Esophagus mucosa (tissue), 1 donor: ENCODE measurements at places on chromosomes 12 and 14. TPM values are rescaled to one million over a fixed set of nuclear protein-coding genes. Genes with fewer than 3 reads are reported as not detected.

NGB gene
- not detected for total RNA-seq

C14orf39 gene
- total RNA-seq: not detected

KRT86 gene
- not detected for total RNA-seq

CLECL1 gene
- total RNA-seq: not detected

POTEG gene
- total RNA-seq: not detected

KCNK10 gene
- total RNA-seq: 3.9 TPM

P2RX7 gene
- 4.1 TPM for total RNA-seq

KIF5A gene
- 0.16 TPM for total RNA-seq

DNA sequence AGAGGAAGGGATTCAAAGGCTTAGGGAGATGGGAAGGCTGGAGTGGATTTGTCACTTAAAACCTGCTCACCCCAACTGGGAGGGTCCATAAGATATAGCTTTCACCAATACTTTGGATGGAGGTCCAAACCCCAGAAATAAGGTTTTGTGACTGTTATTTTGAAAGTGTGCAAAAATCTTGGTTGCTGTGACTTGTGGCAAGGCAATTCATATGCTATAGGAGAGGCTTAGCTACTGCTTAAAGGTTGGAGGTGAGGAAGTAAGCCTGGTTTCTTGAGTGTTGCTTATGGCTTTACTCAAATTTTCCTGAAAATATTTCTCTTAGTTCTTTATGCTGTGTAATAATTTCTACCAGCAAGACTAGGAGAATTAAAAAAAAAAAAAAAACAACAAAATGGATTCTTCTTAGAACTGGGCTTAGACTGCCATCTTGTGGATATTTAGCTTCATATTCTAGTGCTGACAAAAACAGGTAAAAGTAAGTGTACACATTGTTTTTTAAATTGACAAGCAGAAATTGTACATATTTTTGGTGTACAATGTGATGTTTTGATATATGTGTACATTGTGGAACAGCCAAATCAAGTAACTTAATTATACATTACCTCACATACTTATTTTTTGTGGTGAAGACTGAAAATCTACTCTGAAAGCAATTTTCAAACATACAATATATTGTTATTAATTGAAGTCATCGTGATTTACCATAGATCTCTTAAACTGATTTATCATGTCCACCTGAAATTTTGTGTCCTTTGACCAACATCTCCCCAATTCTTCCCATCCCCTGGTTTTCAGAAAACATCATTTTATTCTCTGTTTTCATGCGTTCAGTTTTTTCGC is 23.0 kb downstream of the PDE6H start:
- ATAC-seq: peak; percentile 57

GRCh38 chr14:77133720-77134338 is 7.8 kb downstream of the ZDHHC22 start:
- ATAC-seq: peak; percentile 76

DNA sequence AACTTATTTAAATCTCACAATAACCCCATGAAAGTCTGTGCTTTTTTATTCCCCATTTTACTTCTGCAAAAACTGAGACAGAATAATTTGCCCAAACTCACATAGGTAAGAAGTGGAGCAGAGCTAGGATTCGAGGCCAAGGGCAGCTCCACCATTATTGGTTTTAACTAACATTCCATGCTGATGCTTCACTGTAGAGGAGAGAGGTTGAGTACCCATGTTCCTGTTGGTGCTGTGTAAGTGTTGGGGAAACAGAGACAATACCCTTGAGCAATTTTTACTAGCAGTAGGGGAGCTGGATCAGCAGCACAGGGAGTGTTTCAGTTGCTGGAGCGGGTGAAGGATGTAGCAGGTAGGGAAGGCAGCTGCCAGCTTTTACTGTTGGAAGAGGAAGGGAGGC is 21.1 kb downstream of the RASSF8 start:
- ATAC-seq: no peak

DNA sequence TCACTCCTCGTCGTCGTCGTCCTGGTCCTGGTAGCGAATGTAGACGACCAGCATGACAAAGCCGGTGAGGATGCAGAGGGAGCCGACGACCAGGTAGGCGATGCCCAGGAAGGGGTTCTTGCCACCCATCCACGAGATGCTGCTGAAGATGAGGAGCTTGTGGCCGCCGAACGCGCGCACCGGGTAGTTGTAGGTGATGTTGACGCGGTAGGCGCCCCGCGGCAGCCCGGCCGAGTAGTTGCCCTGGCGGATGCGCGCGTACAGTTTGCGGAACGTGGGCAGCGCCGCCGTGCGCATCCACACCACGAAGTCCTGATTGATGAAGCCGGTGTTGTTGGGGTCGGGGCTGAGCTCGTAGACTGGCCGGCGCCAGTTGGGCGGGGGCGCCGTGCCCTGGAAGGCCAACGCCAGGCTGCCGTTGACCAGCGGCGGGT is 1.0 kb downstream of the TMEM30B start:
- ATAC-seq: peak; percentile 24

DNA sequence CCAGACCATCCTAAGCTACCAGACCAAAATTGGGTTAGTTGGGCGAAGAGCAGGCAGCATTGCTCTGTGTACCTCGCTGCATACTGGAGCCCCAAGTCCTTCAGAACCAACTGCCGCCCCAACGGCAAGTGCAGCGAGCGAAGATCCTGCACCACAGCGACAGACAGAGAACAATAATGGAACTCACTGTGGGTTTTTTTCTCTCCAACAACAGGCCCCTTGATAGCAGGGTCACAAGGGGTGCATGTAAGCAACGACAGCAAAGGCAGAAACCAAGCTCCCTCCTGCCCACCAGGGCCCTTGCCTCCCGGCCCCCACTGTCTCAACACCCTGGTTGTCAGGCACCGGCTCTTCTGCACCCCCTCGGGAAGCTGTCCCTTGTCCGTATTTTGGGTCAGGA is 39.0 kb downstream of the RNF34 start:
- ATAC-seq: no peak

DNA sequence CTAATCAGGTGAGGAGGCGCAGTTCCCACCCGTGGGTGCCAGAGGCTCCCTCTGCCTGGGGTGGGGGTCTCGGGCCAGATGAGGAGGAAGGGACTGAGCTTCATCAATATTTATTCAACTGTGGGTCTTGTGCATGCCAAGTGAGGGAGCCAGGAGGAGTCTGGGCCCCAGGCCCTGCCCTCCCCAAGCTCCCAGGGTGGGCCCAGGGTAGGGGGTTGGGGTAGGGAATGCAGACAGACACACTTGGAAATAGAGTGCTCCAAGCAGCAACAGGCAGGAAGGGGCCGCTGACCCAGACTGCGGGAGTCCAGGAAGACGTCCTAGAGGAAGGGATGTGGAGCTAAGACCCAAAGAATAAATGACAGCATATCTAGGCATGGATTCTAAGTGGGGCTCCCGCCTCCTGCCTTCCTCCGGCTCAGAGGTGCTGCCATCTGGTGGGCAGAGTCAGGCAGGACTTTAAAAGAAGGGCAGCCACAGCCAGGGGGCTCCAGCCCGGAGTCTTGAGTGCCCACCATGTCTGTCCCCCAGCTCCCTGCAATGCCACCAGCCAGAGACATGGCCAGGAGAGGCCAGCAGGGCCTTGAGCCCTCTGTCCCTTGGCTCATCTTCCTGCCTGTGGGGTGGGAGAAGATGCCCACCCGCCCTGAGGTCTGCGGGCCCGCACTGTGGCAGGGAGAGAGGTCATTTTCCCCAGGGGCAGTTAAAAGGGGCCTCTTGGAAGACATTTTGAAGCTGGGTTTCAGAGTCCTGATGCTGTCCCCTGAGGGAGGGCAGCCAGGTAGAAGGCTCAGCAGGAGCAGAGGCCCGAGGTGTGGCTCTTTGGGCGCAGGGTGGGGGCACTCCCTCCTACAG is 70.1 kb downstream of the PHETA1 start:
- ATAC-seq: peak; percentile 62

DNA sequence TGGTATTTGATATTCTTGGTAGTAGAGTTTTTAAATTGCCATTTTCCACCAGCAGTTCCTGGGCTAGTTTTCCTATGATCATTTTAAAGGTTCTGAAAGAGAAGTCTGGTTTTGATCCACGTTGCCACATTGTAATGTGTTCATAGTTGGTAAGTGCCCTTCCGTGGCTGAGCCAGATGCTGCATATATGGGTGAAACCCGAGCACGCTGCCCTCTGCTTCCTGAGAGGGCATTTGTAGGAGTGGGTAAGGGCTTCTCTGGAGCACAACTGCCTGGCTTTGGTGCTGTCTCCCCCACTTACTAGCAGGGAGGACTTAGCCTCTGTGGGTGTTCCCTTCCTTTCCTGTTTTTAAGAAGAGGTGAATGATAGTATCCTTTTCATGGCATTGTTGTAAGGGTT is 7.1 kb downstream of the SNRNP35 start:
- no peak for ATAC-seq

GRCh38 chr12:64714551-64714968 is 44.6 kb downstream of the GNS start:
- no peak for ATAC-seq

DNA sequence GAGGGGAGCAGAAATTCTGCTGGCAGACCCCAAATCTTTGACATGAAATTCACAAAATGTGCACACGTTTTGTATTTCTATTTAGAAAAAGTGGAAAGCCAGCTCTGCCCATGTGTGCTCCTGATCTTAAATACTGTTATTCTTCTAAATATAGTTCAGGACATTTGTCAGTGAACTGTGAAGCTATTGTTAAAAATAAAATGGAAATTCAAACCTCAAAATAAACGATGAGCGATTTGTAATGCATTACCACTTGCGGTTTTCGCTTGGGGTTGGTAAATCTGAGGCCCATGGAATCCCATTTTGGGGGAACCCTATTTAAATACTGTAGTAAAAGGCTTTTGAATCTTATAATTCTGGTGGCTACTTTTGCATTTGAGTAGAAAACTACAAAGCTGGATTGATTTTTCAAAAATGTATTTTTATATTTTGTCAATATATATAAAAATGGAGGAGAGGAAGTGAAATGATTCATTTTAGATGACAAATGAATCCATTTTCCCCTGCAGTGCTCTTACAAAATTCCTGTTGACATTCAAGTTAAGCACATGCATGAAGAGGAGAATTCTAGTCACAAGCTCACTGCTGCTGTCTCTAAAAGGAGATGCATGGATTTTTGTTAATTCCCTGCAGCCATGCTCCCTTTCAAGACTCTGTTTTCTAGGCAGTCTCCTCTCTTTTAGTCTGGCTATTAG is 47.1 kb downstream of the FLRT2 start:
- ATAC-seq: no peak

GRCh38 chr14:63524537-63525155 is 18.5 kb downstream of the PPP2R5E start:
- peak; percentile 98 for ATAC-seq

DNA sequence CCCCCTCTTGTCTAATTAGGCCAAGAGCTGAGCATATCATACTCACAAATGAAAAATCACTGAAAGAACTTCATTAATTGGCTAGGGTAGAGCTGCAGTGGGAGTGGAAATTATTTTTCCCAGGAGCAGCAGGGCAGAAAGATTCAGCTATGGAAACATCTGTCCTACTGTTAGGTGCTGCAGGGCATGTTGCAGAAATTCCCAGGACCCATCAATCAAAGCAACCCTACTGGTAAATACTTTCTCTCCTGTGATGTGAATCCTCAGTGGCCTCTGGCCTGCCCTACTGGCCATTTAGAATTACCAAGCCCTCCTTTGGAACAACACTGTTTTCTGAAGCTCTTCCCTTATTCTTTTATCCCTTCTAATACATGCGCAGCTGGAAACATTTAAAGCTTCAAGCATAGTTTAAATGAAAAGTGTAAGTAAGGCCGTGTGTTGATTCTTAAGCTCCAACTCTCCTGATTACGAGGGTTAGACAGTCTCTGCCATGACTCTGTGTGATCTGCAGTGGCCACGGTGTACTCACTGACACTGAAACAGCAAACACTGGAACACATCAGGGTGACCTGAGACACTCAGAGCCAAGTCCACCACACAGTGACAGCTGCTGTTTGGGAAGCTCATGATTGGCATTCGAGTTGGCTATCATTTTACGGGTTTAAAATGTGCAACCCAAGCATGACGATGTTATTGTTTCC is 62.6 kb upstream of the TMCC3 start:
- no peak for ATAC-seq

DNA sequence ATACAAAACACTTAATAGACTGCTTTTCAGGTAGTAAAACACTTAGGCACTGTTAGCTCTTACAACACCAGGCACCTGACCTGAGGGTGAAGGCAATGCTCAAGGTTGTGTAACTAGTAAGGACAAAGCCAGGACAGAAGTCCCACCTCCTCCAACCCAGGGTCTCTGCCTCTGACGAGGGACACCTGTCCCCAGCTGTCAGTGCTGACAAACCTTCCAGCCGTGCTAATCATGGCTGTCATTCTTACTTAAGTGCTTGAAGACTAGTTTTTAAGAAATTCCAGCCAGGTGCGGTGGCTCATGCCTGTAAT is 62.5 kb upstream of the MAX start:
- no peak for ATAC-seq
